ENCODE measurements at places on chromosomes 1 and 21.

DNA sequence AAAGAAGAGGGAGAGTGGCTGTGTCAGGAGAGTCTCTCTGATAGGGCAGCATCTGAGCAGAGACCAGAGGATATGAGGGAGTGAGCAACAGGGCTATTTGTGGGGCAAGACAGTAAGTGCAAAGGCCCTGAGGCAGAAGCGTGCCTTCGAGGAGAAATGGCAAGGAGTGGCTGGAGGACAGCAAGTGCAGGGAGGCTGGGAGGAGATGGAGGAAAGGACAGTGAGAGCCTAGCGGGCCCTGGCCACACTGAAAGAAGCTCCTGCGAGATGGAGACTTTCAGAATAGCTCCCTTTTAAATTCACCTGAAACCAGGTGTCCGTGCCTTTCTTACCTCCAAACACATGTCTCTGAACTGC is 25.2 kb downstream of the EXOC8 start:
- no peak for DNase-seq

- DNase-seq, result no peak
Observed at GRCh38 chr1:21368515-21369289, 71.2 kb upstream of the NBPF3 start.

- no peak for DNase-seq
Observed at GRCh38 chr1:33654267-33654834, 181.9 kb downstream of the ZSCAN20 start.

GRCh38 chr1:111998332-111998731 is 8.9 kb upstream of the KCND3 start:
- DNase-seq, result no peak

GRCh38 chr1:107430540-107431228 is 289.8 kb downstream of the NTNG1 start:
- DNase-seq, result no peak

DNA sequence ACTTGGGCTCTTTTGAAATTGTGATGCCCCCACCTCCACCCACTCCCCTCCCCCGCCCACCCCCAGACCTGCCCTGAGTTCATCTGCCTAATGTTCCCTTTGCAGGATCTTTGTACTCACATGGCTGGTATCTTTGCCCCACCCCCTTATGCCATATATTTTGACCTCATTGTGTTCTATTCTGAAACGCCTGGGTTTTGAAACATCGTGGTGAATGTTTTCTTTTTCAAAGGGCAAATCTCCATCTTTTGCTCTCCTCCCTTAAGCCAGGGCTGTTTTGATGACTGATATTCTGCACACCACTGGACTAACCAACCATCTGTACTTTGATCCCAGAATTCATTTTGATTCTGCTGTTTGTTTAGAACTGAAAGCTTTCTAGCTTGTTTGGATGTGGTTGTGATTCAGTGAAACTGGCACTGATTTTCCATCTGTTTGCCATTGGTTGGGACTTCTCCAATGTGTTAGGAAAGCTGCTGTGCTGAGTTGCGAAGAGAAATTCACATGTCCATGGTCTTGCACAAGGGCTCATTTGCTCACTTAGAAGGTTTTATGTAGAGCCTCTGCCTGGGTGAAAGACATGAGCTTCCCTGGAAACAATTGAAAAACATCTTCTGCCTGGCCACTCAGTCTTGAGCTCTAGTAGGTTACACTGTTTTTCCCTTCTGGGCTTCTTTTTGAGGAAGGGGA is 16.5 kb downstream of the SMAP2 start:
- no peak for DNase-seq

GRCh38 chr1:183590244-183591191 is at the start of gene NCF2:
TSS of gene NCF2 (minus strand) at chr1:183590459. CDS start at chr1:183590329, 130 bp downstream.
- no peak for DNase-seq

DNA sequence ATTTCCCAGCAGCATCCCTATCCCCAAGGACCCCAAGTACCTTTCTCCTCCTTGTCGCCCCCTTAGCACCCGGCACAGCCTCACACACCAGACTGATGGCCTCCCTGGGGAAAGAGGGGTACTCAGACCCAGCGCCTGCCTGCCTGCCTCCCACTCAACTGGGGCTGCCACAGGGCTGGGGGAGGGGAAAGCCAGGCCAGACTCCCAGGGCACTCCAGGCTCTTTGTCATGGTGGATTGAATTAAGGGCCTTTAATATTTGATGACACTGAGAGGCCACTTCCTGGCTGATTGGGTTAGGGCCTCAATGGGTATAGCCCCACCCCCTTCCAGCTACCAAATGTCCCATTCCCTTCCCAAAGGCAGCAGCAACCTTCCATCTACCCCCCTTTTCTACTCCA is 1.8 kb downstream of the SHC1 start:
- no peak for DNase-seq

DNA sequence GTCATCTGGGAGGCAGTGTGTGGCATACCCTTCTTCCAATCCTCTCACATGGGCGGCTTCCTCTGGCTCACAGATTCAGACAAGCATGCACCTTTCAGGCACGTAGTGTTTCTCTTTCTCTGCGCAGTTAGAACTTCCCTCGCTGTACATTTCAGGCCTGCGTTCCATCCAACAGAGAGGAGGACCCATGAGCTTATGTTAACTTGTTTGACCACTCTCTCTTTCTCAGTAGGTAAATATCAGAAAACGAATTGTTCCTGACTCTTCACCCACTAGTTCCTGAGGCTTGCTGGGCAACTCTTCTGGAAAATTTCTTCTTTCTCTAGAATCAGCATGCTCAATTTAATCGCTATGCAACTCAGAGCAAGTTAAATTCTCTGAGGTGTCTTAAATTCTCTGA is 85.5 kb downstream of the DDX20 start:
- DNase-seq, result no peak

DNA sequence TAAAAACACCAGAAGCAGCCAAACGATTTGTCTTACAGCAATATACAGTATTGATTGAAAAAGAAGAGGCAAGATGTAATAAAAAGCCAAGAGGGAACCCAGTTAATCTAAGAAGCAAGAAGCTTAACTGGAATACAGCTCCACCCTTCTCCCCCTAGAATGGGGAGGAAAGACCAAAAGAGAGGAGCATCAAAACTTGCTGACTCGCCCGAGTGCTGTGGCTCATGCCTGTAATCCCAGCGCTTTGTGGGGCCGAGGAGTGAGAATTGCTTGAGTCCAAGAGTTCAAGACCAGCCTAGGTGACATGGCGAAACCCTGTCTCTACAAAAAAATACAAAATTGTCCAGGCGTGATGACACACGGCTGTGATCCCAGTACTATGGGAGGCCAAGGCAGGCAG is 32.2 kb downstream of the BRWD1 start:
- no peak for DNase-seq

- no peak for DNase-seq
Observed at GRCh38 chr21:17269760-17270159, 243.1 kb upstream of the CXADR start.

- DNase-seq, result no peak
Observed at GRCh38 chr21:45443595-45444181, 38.7 kb downstream of the COL18A1 start.

DNA sequence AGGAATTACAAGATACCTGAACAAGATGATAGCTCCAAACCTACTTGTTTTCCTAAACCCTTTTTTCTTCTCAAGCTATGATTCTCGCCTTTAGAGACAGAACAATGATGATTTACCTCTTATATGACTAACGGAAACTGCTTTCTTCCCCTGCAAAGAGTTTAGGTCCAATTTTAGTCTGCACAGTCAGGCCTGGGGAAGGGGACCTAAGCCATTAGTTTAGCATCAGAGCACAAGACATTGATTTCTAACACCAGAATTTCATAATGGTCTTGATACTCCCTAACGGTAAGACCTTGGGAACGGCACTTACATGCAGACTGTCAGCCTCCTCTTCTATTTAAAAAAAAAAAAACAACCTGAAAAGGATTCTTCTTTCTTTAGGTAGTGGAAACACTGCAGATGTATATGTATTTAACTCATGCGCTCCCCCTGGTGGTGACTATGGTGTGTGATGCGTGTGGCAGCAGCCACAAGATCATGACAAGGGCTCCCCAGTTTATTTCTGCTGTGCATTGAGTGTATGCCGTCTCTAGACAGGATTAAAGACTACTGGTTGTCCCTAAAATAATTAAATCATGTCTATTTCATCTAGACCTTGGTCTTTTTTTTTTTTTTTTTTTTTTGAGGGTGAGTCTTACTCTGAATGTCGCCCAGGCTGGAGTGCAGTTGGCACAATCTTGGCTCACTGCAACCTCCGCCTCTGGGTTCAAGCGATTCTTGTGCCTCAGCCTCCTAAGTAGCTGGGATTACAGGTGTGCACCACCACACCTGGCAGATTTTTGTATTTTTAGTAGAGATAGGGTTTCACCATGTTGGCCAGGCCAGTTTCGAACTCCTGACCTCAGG is 37.3 kb upstream of the TMEM222 start:
- peak; percentile 86 for DNase-seq

DNA sequence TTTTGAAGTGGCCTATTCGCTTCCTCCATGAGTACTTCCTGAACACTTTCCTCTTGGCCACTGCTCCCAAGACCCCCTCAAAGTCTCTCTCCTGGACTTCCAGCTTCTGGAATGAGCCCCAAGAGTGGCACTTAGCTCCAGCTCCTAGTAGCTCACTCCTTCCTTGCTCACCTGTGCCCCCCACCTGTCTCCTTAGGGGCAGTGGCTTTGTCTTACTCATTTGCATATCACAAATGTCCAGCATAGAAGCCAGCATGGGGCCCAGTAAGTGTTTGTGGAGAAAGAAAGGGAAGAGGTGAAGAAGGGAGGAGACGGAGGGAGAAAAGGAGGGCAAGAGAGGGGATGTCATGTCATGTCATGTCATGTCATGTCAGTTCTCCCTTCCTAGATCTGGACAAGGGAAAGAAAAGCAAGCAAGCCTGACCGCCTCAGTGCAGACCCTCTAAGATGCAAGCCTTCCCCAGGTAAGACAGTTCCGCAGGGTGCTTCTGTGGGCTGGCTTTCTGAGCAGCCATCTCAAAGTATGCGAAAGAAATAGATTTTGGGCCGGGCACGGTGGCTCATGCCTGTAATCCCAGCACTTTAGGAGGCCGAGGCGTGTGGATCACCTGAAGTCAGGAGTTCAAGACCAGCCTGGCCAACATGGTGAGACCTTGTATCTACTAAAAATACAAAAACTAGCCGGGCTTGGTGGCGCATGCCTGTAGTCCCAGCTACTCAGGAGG is 6.9 kb upstream of the MX1 start:
- DNase-seq, result no peak

GRCh38 chr1:209673631-209674417 is 1.4 kb upstream of the G0S2 start:
- no peak for DNase-seq

DNA sequence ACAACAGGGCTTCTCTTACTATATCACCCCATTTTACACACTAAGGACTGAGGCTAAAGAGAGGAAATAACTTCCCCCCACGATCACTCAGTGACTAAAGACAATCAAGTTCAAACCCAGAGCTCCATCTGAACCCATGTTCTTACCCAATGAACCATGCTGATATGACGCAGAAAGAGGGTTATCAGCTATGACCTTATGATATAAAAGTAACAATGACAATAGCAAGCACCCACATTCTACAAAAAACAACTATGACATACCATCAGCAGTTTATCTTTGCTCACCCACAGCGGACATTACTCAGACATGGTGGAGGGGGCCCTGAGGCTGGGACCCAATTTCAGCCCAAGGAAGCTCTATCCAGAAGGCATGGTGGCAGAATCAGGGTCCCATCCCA is 75.7 kb downstream of the PTPN14 start:
- no peak for DNase-seq

- DNase-seq, result no peak
Observed at GRCh38 chr21:25328736-25329135, 278.5 kb downstream of the MRPL39 start.

- DNase-seq, result no peak
Observed at GRCh38 chr1:115466433-115466832, 128.4 kb upstream of the NGF start.

GRCh38 chr1:67194209-67194863 is 28.1 kb downstream of the IL23R start:
- no peak for DNase-seq

- no peak for DNase-seq
Observed at GRCh38 chr1:213985209-213986019, 2.4 kb upstream of the PROX1 start.

DNA sequence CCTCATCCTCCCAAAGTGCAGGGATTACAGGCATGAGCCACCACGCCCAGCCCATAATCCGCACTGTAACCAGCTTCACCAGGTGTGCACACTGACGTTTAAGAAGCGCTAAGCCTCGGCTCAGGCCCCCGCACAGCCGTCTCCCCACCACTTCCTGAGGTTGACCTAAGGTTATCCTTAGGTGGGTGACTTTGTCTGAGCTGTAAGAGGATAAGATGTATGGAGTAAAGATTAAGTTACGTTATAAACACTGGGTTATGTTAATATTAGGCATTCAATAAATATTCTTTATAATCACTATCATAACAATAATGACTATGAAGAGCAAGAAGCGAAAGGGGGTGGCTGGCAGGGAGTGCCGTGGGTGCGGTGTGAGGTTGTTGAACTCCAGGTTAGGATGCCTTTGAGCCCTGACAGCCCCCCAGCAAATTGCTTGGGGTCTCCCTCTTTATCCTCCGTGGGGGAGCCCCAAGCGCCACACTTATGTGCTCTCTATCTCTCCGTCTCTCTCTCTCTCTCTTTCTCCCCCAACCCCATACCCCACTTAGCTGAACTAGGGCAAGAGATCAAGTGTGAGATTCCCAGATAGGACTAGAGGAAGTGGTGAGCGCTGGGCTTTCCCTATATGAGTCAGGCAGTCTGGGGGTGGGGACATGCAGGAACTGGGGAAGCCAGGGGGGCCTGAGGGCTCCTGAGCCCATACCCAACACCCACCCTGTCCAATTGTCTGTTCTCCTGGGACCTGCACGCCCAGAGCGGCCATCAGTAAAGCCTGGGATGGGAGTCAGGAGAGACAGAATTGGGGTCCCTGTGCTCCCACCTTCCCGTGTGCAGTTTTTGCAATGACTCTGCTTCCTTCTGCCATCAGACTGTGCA is 7.6 kb downstream of the EFHD2 start:
- peak; percentile 32 for DNase-seq

DNA sequence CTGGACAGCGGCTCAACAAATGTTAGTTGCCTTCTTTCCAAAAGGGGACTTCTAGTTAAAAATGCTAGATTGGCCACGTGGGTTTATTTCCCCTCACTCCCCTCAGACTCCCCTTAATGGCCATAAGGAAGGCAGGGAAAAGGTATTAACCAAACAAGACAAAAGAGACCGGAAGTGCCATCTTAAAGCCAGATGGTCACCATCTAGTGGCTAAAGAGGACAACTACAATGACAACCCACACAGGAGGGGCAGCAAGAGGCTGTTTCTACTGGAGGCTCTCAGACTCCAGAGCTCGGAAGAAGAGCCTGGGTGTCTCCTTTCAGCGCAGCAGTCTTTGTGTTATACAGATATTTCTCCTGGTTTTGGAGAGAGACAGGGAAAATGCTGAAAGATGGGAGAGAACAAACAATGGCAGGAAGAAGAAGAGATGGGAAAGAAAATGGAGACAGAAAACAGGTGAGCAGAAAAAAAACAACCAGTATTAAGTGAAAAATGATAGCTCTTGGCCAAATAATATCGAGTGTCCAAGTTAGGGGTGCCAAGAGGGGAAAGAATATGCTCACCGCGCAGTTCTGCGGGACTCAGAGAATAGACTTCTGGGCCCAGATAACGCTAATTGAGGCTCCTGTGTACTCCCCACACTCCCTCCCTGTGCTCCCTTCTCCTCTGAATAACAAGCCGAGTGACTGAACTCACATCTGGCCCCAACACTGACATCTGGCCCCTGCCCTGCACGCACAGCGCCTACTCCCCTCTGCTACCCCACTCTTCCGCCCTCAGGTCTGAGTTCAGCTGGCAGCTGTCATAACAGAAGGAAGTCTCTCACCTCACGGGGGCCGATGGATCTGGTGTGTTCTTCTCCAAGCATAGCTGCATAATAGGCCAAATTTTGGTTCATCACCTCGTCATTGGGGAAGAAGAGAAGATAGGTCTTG is 9.6 kb downstream of the P3H1 start:
- no peak for DNase-seq

GRCh38 chr1:109659997-109660690 is 4.2 kb downstream of the GSTM4 start:
- no peak for DNase-seq

Data from thymus (tissue), 14 donors.